HFF-Myc (cell line): ENCODE measurements at places on chromosomes 5 and 9.
A peak's percentile ranks its signal among the peaks of the same experiment; 100 is the strongest.

- peak; percentile 66 for DNase-seq
Observed at GRCh38 chr5:54090495-54091120, 219.8 kb downstream of the ARL15 start.

GRCh38 chr5:96876292-96876850 lies at the start of gene ERAP2:
ERAP2 (plus strand) TSS chr5:96876500; CDS start chr5:96879686, 3,186 bp downstream.
- DNase-seq = no peak

GRCh38 chr9:131959056-131959455 lies 120.6 kb downstream of the MED27 start:
- DNase-seq = no peak

GRCh38 chr5:116371431-116371830 lies 203.2 kb downstream of the SEMA6A start:
- no peak for DNase-seq

GRCh38 chr9:132787748-132788159 lies 90.3 kb downstream of the AK8 start:
- DNase-seq = no peak

DNA sequence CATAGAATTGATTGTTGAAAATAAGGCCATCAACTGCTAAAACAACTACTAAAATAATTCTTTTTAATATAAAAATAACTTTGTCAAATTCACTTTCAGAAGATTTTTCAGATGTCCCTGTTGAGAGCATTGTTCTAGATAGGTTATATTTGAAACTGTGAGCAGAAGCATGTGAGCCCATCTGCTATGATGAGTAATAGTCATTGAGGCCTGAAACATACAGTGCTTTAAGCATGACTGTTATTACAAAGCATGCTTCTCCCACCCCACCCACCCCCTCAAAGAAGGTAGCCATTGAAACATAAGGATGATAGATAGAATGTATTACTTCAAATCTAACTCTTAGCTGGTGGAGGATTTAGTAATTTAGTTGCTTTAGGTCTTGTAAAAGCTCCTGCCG lies 86.0 kb downstream of the UHRF2 start:
- peak; percentile 10 for DNase-seq

DNA sequence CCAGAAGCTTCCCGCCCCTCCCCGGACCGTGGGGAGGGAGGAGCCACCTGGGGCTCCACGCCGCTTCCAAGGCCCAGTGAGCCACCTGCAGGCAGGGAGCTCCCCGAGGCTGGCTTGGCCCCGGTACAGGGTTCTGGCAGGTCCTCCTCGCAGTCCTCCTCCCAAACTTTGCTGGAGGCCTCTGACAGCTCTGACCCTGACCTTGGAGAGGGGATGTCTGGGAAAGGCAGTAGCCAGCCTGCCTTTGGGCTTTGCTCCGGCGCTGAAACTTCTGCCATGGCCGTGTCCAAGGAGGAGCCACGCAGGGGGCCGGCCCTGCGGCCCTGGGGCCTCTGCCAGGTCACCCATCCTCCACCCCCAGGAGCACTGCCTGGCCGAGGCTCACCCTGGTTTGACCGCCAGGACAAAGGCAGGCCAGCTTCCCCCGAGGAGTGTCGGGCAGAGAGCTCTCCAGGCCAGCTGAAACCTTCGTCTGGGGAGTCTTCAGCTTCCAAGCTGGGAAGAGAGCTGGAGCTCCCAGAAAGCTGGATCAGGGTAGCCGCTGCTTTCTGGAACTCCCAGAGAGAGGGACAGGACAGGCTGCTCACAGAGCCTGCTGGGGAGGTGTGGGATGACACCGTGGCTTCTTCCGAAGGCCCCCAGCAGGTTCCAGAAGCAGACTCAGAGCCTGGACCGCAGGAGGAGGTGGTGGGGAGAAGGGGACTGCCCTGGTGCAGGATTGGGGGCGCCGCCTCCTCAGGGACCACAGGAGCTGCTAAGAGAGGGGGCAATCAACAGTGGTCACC lies 9.0 kb upstream of the QSOX2 start:
- DNase-seq = no peak

DNA sequence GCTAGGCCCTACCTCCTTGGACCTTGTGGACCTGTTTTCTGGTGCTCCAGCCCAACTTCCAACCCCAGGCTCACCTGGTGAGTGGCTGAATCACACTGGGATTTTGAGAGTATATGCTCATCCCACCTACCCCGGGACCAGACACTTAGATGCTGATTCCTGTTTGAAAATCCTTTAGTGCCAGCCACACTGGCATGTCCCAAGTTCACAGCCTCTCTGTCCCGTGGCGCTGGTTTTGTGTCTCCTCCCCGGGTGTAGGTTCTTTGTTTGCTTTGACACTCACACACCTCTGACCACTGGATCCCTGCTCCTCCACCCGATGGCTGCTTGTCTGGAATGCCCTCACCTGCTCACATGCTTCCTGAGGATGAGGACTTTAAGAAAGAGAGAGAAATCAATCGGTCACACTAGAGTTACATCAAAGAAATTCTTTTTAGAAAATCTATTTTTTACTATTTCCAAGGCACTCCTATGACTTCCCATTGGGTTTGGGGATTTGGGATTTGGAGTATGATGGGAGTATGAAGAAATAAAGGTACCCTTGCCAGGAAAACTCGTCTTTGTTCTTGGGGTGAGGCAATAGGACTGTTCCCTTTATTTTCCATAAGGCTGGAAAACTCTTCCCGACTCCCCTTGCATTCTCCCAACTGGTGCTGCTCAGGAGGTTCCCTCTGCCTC lies 7.3 kb upstream of the SLC25A48 start:
- no peak for DNase-seq

- DNase-seq = no peak
Observed at GRCh38 chr5:124889486-124889825, 143.0 kb upstream of the ZNF608 start.

GRCh38 chr9:5459289-5459829 lies 9.0 kb downstream of the CD274 start:
- DNase-seq = no peak

DNA sequence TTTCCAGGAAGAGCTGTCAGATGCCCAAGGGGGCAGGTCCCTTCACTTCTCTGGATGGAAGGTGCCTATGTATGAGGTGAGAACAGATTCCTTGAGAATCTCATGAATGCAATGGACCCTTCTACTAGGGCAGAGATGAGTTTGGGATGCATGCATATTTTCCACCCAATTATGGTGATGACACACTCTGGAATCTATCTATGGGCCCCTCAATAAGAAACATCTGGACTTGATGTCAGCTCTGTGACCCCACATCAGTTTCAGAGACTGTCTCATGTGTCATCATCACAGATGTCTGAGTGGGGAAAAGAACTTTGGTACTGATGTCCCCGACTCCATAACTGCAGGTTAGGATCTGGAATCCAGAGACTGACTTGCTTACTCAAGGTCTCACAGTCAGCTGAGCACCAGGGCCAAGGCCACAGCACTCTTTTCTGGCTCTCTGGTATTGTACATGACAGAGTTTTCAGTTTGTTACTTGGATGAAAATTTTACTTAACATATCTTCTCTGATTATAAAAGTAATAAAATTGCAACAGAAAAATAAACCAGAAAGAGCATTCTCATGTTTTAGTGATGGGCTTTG lies 177.0 kb downstream of the DCP2 start:
- peak; percentile 25 for DNase-seq

GRCh38 chr9:91059713-91060112 lies 258.1 kb downstream of the SYK start:
- no peak for DNase-seq

DNA sequence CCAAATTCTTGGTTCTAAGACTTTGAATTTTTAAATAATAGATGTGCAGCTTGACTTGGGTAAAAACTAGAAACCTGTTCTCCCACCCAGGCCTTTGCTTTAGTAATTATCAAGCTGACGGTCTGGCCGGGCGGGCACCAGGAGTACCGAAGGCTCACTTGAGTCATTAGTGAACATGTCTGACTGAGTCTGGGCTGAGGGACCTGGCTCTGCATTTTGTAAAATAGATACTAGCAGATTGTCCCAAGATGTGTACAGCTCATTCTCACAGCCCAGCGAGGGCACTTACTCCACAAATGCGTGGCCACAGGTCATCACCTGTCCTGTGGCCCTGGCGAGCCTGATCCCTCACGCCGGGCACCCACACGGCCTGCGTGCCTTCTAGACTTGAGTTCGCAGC lies 216.2 kb downstream of the FANCC start:
- no peak for DNase-seq

DNA sequence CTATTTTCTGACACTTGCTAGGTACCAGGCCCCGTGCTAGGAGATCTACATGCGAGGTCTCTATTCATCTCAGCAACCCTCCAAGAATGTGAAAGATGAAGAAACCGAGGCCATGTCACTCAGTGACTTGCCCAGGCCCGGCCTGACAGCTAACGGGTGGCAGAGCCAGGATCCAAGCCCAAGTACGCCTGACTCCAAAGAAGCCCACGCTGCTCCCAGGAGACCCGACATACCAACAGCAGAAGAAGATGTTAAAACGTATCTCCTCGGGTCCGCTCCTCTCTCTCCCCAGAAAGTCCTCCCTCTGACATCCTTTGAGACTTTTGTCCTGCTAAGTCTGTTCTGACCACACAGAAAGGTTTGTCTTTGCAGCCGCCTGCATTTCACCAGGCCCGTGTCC lies 65.2 kb downstream of the CRB2 start:
- no peak for DNase-seq

DNA sequence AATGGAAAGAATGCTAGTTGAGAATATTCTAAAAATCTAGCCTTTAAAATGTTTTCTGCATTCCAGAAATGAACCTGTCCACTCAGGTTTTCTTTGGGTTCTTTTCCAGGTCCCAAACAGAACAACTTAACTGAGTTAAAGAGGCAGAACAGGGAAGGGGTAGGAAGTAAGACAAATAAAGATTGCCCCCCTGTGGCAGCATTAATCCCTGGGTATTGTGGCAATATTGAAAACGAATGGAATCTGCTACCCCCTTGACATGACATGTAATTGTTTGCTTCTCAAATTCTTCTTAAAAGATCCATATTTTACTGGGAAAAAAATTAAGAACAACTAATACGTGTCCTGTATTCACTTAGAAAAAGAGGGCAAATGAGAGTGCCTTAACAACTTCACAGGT lies 9.3 kb upstream of the RBM22 start:
- DNase-seq = no peak

DNA sequence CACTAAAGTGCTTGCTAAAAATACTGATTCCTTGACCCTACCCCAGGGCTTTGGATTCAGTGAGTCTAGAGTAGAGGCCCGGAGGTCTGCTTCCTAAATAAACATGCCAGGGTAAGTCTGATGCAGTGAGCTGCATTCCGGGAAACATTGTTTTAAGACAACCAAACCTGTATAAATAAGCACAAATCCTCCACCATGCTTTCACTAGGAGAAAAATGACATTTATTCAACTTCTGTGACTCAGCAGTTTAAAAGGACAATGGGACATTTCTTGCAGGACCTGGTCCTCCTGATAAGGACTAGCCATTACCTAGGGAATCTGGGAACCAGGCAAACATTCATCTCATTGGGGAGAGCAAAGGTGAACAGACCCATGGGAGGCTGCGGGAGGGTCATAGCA lies 335.3 kb downstream of the MLLT3 start:
- no peak for DNase-seq

GRCh38 chr5:67619235-67619634 lies 422.6 kb upstream of the CD180 start:
- DNase-seq = no peak

- DNase-seq = no peak
Observed at GRCh38 chr5:53678981-53679660, 118.7 kb downstream of the NDUFS4 start.

- no peak for DNase-seq
Observed at GRCh38 chr9:128411364-128412119, 9.1 kb upstream of the CERCAM start.

- DNase-seq = no peak
Observed at GRCh38 chr5:131533836-131534235, 101.2 kb downstream of the RAPGEF6 start.

- no peak for DNase-seq
Observed at GRCh38 chr9:35142037-35142436, 19.8 kb upstream of the UNC13B start.

DNA sequence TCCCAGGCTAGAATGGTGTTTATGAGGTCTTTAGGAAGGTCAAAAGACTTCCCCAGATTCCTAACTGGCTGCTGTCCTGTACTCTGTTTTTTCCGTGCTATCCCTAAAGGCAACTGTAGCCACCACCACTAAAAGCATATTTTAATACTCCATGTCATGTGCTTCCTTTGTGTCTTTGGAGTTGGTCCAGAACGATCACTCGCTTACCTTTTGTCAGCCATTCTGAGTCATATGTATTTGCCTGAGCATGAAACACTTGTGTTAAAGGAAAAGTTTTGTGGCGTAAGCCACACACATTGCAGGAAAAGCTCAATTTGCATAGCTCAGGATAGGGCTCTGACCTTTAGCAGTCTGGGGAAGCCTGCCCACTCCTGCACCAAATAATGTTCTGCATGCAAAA lies 299.6 kb downstream of the NTRK2 start:
- DNase-seq = no peak

- DNase-seq = no peak
Observed at GRCh38 chr5:138754699-138755057, 1.5 kb downstream of the CTNNA1 start.

DNA sequence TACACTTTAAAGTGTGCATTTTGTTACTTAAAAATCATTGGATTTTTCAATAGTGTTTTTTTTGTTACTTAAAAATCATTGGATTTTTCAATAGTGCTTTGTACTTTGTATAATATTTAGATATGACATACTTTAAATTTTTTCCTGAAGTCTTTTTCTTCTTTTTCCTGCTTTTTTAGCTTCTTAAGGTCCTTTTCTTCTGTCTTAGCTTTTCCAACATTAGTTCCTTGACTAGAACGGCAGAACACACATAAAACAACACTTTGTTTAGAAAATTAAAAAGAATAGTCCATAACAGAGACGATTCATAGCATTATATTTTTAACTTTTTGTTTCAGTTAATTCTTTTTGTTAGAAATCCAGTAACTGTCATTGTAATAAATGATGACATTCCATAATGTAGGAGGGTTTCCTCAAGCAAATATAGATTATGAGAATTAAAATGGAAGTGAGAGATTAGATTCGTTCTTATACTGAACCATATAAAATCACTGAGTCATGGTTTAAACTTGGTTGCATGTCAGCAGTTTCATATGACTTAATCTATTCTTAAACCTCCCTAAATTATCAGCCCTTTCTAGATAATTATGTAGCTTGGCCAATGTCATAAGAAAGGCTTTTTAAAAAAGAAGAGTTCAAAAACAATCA lies 45.3 kb upstream of the RICTOR start:
- no peak for DNase-seq

DNA sequence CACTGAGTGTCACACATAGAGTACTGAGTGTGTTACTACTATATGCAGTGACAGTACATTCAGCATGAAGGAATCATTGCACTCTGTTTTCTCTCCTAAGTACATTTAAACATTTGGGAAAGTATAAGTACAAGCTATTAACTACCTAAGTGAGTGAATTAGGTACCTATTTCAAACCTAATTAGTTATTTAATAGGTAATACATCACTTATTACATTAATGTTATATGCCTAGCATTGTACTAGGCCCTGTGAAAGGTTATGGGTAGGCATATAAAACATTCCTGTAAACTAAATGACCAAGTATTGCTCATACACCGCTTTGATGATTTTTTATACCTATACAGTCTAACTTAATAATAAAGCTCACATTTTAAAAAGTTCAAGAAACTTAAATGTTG lies 25.7 kb upstream of the PPP3R2 start:
- no peak for DNase-seq

GRCh38 chr5:93250424-93250823 lies 330.6 kb downstream of the NR2F1-AS1 start:
- no peak for DNase-seq
